ENCODE measurements at places on chromosomes 2 and 18.

DNA sequence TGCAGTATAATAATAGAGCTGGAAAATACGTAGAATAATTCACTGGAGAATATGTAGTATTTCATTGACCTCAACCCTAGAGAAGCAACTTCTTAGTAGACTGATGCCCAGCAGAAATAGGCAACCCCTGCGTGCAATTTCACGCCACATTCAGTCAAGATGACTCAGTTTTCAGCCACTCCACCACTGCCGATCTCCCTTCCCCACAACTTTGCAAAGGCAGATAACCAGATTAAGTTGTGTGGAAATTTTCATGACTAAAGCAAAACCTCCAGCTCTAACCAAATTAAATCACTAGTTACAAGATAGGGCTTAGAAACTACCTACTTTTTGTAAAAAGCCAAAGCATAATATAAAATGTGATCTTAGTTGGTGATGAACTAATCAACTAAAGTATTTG lies 63.3 kb upstream of the STK17B start:
- DNase-seq, result no peak

- no peak for DNase-seq
Measured at GRCh38 chr18:28045176-28045810, 131.6 kb downstream of the CDH2 start.

GRCh38 chr18:37662099-37662498 lies 96.5 kb upstream of the CELF4 start:
- no peak for DNase-seq

DNA sequence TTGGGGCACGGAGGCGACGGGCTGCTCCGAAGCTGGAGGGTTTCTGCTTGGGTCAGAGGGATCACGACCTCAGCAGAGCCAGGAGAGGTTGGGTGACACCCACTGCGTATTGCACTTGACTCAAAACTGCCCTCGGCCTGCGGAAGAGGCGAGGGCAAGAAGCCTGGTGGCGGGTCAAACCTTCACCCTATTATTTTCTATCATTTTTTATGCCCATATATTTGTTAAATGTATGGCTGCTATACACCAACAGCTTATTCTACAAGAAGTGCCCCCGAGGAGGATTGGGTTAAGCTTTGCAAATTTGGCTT lies 12.6 kb upstream of the SATB2 start:
- no peak for DNase-seq

- no peak for DNase-seq
Measured at GRCh38 chr2:146228466-146229058, 1616.3 kb upstream of the ACVR2A start.

DNA sequence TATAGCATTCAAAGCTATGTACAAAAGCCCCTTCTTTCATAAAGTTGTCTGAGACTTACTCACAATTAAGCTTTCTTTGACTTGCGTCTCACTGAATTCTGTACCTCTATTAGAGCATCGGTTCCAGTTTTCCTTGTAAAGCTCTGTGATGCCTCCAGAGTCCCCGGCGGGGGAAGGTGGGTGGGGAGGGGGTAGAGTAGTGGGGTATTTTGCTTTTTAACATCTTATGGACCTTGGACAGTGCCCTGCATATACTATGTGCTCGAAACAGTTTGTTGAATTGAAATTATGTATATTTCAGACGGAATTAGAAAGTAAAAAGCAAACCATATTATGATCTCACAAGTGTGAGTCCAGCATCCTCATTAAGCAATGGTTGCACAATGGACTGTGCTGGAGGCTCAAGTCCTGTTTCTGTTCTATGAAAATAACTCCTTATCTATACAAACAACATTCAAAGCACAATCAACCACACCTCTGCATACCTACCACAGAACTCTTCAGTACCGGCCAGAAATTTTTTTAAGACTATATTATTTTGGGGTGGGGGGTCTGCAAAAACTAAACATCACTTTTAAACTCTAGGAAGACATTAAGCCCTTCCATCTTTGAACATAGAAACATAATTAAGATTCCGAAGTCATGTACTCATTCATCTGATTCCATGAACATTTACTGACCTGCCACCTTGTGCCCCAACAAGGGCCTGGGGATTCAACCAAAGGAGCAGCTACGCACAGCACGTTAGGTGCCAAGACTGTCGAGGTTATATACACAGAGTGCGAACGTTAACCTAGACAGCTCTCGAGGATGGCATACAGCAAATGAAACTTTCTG lies 908 bp downstream of the STAT1 start:
- no peak for DNase-seq

DNA sequence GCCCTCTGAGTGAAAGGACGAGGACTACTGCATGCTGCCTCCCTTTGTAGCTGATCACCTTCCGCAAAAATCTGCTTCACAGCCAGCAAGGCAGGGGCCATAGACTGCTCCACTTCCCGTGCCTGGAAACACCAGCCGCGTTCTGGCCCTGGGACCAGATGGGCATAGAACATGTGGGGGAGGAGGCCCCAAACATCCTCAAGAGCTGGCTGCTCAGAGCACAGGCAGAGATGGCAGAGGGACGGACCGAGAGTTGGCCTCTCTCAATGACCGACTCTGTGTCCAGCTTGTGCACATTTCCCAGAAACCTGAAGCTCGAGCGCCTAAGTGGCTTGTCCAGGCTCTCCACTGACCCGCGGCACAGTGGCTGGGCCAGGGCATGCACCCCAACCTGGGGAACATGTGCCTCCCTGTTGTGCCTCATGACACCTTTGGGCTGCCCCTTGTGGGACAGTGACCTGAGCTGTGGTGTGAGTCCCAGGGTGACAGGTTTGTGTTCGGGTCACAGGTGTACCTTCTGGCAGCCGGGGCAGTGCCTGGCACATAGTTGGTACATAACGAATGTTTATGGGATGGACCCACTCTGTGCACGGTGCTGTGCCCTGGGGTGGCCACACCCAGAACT lies 9.1 kb downstream of the KCNF1 start:
- no peak for DNase-seq

DNA sequence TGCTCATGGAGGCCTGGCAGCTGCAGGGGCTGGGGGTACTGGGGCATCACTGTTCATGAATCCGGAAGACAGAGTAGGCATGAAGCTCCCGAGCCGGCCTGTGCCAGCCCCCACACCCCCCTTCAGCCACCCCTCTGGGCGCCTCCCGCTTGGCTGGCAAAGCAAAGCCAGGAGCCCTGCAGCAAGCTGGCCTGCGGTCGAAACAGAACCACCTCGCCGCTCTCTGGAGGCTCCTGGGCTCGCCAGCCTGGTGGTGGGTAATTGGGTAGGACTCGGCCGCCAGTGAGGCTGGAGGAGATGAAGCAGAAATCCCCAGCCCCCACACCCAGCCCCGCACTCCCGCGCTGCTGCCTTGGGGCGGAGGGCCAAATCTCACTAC lies 70.9 kb upstream of the GPC1 start:
- no peak for DNase-seq

DNA sequence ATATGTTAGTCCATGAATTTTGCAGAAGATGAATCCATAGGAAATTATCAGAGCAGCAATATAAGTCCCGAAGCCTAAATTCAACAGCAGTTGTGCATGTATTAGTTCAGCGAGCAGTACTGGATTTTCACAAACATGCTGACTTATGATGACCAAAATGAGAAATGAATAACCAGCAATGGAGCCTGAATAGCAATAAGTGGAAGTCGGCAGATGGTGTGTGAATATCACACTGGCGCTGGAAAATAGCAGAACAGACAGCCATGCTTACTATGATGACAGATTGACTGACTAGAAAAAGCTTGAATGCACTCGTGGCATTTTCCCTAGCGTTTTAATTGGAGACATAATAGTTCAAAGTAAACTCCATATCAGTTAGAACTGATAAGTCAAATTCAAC lies 1114.5 kb downstream of the DSC3 start:
- no peak for DNase-seq

- no peak for DNase-seq
Measured at GRCh38 chr2:50865235-50865634, 166.7 kb downstream of the NRXN1 start.

DNA sequence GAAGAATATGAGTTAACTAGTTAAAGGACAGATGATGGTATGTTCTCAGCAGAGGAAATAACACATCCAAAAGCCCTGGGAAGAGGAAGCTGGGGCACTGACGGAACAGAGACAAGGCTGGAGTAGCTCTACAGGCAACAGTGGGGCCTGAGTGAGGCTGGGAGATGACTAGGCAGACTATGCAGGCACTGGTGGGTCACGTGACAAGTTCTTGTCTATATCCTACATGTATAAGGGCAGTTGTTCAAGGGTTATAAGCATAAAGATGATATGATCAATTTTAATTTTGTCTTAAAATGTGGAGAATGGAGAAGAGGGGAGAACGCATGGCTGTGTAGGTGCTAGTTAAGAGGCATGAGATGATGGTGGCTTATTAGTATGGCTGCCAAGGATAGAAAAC lies 68.6 kb downstream of the KCNS3 start:
- no peak for DNase-seq

GRCh38 chr2:106187273-106187891 lies 6.7 kb downstream of the UXS1 start:
- DNase-seq, result no peak

DNA sequence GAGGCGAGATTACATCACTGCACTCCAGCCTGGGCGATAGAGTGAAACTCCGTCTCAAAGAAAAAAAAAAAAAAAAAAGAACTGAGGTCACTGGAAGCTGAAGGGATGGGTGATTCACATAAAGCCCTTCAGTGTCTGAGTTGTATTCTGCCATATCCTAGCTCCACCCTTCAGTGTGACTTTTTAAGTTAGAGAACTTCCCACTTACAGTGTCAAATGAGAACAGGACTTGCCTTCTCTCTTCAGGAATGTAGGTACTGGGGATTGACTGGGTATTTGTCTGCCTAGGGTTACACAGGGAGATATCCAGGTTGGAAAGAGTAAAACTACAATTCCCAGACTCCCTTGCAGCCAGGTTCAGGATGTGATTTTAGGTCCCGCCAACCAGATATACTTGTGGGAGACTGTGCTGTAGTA lies 37.9 kb downstream of the EHD3 start:
- DNase-seq, result no peak

DNA sequence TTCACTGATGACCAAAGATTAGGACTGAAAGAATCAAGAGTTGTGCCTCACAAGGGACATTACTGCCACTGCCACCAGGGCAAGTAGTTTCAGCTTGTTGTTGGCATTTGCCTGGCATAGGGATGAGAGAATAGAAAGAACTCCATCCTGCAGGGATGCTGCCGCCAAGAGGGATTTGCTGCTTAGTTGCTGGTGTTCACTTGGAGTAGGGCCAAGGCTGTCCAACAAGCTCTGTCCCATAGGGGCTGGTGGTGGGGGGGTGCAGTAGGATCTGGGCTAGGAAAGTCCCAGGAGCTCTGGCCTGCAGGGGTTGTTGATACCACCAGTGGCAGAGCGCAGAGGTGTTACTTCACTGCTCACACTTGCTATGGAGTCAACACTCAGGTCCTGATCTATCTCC lies 84.9 kb upstream of the MGAT4A start:
- DNase-seq, result no peak

DNA sequence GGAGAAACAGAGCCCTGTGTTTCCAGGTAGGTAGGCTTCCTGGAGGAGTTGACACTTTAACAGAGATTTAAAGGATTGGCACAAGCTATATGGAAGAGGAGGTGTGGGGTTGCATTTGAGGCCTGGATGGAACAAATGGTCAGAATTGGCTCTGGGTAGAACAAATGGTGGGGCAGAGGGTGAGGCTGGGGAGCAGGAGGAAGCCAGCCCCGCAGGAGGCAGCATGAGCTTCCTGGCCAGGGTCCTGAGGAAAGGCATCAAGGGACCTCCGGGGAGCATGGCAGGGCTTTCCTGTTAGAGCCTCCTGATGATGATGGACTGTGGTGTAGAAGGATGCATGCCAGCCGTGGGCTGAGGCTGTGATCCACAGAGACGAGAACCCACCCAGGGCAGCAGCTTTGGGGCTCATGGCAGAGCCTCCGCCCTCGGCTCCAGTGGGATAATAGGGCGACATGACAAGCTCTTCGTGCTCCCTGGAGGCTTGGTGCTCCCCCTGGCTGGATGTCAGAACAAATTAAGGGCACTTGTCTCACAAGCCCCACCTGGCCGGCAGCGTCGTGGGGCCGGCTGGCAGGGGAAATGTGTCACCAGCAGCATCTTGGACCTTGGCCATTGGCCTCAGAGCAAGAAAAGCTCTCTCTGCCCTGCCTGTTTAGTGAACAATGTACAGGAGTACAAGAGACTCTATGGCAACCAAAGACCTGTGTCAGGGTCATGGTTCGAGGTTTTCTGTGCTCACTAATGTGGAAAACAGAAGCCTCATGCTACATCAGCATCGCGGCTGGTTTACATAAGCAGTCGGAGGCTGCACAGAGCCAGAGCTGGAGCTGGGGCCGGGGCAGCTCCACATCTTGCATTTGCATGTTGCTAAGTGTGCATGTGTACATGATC lies 153.5 kb downstream of the MYCN start:
- DNase-seq, result no peak

DNA sequence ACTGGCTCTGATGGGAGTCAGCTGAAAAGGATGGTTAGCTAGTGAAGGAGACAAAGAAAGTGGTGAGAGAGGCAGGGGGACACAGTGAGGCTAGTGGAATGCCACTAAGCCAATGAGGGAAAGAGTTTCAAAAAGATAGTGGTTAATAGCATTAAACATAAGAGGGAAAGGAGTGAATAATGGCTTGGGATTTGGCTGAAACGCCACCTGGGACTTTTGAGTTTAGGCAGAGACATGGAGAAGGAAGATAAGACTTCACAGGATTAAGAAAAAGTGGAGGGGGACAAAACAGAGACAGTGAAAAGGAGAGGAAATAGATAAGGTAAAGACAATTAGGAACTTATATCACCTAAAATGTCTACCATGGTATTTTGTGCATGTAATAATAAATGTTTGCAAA lies 6.9 kb downstream of the CD28 start:
- no peak for DNase-seq

- DNase-seq, result no peak
Measured at GRCh38 chr2:227862227-227862740, 9.1 kb upstream of the DAW1 start.

- peak; percentile 41 for DNase-seq
Measured at GRCh38 chr18:3450012-3450798, at the start of gene TGIF1. TSS of gene TGIF1 (plus strand) at chr18:3450172. CDS start at chr18:3450490, 318 bp downstream.

- DNase-seq, result no peak
Measured at GRCh38 chr2:203908797-203909185, 27.8 kb upstream of the ICOS start.

- DNase-seq, result no peak
Measured at GRCh38 chr18:61595615-61596251, 262.5 kb downstream of the CDH20 start.

DNA sequence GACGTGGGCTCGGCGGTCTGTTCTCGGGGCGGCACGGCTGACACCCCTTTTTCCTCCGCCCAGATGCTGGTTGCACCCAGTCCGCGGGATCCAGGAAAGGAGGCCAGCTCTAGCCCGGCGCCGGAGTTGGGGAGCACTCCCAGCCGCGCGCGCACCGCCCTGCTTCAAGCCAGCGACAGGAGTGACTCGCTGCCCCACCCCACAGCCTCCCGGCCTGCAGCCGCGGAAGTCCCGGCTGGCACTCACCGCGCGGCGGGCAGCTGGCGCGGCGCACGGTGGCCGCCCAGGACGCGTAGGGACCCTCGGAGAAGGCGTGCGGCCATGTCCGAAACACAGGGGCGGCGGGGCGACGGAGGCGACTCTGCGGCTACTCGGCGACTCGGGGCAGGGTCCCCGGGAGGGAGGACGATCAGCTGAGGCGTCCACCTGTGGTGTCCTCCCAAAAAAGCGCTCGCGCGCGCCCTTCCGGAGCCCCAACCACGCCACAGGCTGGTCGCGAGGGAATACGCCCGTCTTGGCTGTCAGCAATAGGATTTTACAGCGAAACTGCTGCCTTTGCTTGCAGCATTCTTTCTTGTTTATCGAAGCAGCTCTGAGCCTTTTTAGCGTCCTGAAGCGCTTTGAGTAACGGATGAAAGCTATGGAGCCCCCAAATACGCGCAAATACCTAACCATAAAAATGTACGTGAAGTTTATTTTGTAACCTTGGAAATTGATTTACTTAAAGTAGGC lies at the start of gene ACADL:
TSS of gene ACADL (minus strand) at position 507 of the 732 bp plus-strand sequence. CDS start at position 323, 184 bp downstream.
- no peak for DNase-seq

- no peak for DNase-seq
Measured at GRCh38 chr2:15365411-15365810, 195.7 kb downstream of the NBAS start.
